ENCODE measurements at places on chromosomes 6 and 20. TPM values are rescaled to one million over a fixed set of nuclear protein-coding genes. Genes with fewer than 3 reads are reported as not detected.

Gene NOTCH4
- 0.98 TPM for total RNA-seq

Gene TMEM151B
- total RNA-seq: not detected

Gene NKAIN2
- not detected for total RNA-seq

Gene CDH4
- 2.0 TPM for total RNA-seq

Gene AVP
- total RNA-seq: not detected

Gene CFB
- total RNA-seq: 3.9 TPM

Gene HCRTR2
- total RNA-seq: not detected

Gene FOXQ1
- total RNA-seq: 7.7 TPM

Gene RIPOR3
- 0.56 TPM for total RNA-seq

Gene MATN4
- 0.05 TPM for total RNA-seq

Gene FOXA2
- 20.8 TPM for total RNA-seq

Gene NKAPL
- total RNA-seq: 0.56 TPM

Gene RRAGD
- 1.5 TPM for total RNA-seq
